Uterus (tissue), 4 donors: ENCODE measurements at places on chromosomes 7 and 10.

GRCh38 chr7:138477081-138477578 is 17.1 kb downstream of the TRIM24 start:
- DNase-seq, result no peak

GRCh38 chr10:66472156-66472555 is 453.7 kb upstream of the LRRTM3 start:
- DNase-seq, result no peak

GRCh38 chr10:78778444-78779338 is 290.1 kb upstream of the ZMIZ1 start:
- DNase-seq, result no peak

DNA sequence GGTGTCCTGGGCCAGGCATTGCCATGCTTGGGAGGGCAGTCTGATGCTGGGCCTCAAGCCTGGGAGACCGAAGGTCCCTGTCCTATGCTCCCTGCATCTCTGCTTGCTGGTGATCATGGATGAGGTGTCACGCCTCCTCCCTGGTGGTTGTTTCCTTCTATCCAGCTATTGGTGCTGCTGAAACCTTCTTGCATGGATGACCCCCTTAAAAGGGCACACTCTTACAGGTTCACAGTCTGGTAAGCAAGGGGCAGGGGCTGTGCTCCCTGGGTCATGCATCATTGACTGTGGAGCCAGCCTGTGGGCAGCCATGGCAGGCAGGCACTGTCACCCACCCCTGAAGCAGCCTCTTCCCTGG is 36.8 kb upstream of the SLC29A3 start:
- no peak for DNase-seq

GRCh38 chr10:11772575-11773288 is 30.6 kb downstream of the ECHDC3 start:
- no peak for DNase-seq

GRCh38 chr10:26467639-26468038 is 29.5 kb downstream of the APBB1IP start:
- no peak for DNase-seq

DNA sequence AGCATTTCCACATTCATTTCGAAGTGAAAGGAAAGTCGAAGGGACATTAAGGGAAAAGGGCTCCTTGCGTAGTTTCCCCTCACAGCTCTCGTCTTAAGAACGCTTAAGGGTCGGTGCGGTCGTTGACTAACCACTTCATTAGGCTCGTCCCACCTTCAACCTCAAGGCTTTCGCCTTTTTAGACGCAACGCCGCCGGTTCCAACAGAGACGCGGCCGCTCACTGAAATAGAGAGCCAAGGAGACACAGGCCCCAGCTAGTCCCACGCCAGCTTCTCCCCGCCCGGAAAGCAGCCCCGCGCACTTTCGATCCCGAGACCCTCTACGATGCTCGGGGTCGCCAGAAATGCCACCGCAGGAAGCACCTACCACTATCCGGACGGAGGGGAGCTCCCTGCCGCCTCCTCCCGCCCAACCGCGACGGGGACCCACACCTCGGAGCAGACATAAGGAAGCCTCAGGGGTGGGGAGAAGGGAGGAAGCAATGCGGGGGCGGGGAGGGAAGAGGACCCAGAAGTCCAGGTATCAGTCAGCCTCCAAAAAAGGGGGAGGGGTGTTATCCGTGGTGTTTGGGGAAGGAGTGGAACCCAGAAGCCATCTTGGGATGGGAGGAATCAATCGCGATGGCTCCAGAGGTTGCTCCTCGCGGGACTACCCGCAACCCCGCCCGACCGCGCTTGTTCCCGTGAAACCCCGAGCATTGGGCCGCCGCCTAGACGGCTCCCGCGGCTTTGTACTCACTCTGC is 559 bp downstream of the TRA2A start:
- DNase-seq, result peak; percentile 67

- no peak for DNase-seq
Observed at GRCh38 chr7:79923953-79924352, 210.7 kb upstream of the GNAI1 start.

DNA sequence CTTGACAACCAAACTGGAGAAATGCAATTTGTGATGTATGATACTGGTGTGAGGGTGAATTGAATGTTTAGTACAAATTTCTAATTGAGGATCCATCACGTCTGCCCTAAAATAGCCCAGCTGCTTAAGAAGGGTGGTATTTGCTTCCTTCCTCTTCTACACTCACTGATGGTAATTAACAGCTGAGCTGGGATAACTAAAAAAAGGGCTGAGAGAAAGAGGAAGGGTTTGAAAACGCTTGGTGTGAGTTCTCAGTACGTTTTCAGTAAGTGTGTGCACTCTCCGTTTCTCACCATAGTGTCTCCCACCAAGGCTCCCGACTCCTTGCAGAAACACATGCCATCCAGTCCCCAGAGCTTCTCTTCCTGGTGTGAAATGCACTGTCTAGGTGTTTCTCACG is 54.3 kb downstream of the MAP3K8 start:
- DNase-seq, result no peak

GRCh38 chr7:44650772-44651171 is 44.3 kb downstream of the OGDH start:
- no peak for DNase-seq

- no peak for DNase-seq
Observed at GRCh38 chr7:114048386-114049235, 129.8 kb upstream of the PPP1R3A start.
